ENCODE measurements at places on chromosomes 7 and 10.

- no peak for DNase-seq
These were observed 4.3 kb downstream of the RAMP3 start for GRCh38 chr7:45161842-45162241.

DNA sequence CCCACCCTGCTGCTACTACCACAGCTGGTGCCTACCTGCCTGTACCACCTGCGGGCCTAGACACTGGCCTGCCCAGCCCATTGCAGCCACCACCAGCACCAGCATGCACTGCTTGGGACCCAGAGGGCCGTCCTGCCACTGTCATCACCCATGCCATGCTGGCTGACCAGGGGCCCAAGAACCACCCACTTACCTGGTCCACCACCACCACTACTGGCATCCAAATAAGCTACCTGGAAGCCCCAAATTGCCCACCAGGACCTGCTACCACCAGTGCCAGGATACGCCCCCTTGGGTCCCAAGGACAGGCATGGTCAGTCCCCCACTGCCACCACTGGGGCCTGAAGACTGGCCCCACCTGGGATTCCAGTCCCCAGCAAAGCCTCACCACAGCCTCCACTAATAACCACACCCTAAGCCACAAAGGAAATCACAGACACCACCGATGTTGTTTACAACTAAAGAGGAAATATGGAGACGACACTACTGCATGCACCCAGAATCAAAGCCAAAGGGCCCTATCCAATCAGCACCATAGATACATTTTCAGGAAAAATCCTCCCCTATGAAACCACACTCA is 70.5 kb upstream of the DIP2C start:
- DNase-seq, result no peak

GRCh38 chr7:66682350-66683093 is 53.8 kb downstream of the KCTD7 start:
- DNase-seq, result peak; percentile 40

DNA sequence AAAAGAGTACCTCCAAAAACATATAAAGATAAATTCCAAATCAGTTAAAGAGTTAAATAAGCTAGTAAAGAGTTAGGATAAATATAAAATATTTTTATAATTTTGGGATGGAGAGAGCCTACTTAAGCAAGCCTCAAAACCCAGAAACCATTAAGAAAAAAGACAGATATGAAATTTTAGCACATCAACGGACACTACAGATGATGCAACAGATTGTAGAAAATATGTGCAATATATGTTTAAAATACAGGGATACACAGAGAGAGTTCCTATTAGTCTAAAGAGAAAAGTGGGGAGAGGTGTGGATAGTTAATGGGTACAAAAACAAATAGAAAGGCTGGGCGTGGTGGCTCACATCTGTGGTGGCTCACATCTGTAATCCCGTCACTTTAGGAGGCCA is 23.6 kb upstream of the USP54 start:
- no peak for DNase-seq

DNA sequence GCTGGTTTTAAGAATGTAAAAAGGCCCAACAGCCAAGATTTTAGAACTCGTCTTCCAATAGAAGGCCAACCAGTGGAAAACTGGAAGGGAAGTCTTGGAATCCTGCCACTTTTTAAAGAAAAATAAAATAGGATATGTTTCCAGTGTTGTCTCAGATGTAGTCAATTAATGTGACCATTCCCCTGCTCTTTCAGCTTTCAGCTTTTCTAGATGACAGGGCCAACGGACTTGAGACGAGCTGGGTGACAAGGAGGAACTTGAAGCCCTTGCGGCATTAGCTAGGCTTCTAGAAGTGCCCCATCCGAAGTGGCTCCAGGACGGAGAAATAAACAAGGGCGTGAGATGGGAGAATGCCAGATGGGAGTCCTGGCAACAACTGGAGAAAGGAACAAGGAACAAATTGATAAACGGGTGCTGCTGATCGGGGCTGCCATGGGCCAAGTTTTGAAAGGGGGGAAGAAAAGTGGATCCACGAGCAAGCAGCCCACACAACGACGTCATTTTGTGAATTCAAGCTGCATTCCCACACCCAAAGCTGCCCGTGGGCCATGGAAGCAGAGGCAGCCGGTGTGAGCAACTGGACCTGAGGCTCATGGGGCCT is 42.3 kb downstream of the CTBP2 start:
- no peak for DNase-seq

GRCh38 chr7:4073052-4073451 is 609.0 kb upstream of the FOXK1 start:
- no peak for DNase-seq

GRCh38 chr10:12466704-12467305 is 117.5 kb downstream of the CAMK1D start:
- no peak for DNase-seq

DNA sequence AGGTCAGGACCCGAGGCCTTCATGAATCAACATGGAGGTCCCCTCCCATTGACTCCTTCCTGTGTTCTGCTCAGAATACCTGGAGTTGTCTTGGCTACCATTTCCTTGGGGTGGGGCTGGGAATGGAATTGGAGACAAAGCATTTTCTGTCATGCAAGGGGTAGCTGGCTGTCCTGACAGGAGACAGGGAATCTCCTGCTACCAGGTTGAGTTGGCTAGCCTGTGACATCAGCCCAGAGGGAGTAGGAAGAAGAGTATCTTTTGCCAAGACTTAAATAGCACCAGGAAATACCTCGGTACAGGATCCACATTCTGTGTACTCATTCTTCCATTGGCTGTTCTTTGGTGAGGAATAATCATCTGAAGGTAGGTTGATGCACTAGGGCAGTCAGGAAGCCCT is 4.9 kb downstream of the ZDHHC16 start:
- DNase-seq, result no peak

- peak; percentile 97 for DNase-seq
These were observed 67.4 kb downstream of the ZNF92 start for GRCh38 chr7:65441010-65441409.

DNA sequence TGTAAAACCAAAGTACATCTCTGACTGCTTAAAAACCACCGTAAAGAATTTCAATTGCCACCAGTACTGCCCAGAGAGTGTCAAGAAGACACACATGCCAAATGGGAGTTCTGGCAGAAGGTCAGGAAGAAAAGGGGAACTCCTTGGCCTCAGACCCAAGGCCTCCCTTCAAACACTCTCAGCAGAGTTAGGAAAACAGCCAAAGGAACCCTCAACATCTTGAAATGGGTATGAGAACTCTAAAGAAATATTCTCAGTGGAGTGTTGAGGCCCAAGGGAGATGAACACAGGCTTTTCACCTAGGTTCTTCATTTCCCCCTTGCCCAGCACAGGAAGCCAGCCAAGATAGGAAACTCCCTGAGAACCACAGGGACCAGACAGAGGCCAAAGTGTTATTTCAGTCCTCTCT is 96.1 kb upstream of the ASAH2 start:
- no peak for DNase-seq

- no peak for DNase-seq
These were observed 33.7 kb downstream of the CYP2C8 start for GRCh38 chr10:95035332-95036295.

- DNase-seq, result no peak
These were observed 1180.6 kb upstream of the AUTS2 start for GRCh38 chr7:68417659-68418058.

- DNase-seq, result no peak
These were observed 546.4 kb downstream of the TNS3 start for GRCh38 chr7:47035522-47035921.

- peak; percentile 26 for DNase-seq
These were observed 126.5 kb upstream of the ZNF438 start for GRCh38 chr10:31158011-31158658.

DNA sequence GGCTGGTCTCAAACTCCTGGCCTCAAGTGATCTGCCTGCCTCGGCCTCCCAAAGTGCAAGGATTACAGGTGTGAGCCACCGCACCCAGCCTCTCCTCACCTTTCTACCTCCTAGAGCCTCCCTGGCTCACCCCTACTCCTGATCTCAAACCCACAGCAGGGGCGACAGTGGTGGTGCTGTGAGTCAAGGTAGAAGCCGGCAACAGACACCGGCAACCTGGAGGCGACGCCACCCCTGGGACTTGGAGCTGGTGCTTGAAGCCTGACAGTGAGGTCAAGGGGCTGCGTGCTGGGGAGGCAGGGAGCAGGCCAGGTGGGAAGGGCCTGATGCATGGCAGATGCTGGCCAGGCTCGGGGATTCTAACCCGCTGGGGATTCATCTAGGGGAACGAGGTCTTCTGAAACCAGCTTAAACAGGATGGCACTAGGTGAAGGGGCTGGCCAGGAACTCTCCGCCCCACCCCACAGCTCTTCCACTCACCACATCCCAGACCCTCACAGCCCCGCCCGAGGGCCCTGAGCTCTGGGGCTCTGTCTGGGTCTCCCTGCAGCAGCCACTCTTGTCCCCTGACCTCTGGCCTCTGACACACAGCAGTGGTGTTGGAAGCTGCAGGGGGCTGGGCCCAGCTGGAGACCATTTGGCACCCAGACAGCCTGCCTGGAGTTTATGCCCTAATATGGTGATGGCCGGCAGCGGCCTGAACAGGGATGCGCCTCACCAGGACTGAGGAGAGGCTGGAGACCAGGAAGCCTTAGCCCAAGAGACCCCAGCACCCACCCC is 16.4 kb downstream of the KCNH2 start:
- DNase-seq, result no peak

DNA sequence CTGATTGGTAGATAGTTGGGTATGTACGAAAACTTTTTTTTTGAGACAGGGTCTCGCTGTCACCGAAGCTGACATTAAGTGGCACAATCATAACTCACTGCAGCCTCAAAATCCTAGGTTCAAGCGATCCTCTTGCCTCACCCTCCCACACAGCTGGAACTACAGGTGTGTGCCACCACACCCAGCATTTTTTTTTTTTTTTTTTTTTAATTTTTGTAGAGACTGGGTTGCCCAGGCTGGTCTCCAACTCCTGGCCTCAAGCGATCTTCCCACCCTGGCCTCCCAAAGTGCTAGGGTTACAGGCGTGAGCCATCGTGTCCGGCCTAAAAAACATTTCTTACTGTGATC is 1.5 kb upstream of the LRRC27 start:
- no peak for DNase-seq

DNA sequence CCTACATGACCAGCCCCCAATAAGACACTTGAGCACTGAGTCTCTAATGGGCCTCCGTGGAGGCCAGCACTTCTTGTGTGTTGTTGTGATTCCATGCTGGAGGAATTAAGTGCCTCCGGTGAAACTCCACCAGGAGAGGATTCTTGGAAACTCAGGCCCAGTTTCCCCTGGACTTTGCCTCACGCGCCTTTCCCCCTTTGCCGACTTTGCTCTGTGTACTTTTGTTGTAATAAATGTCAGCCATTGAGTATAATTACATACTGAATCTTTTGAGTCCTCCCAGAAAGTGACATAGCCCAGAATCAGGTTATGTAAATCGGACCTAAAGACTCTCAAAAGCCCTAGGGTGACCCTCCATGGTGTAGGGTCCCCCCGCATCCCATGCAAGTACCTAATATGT is 82.4 kb downstream of the DLG5 start:
- DNase-seq, result no peak

DNA sequence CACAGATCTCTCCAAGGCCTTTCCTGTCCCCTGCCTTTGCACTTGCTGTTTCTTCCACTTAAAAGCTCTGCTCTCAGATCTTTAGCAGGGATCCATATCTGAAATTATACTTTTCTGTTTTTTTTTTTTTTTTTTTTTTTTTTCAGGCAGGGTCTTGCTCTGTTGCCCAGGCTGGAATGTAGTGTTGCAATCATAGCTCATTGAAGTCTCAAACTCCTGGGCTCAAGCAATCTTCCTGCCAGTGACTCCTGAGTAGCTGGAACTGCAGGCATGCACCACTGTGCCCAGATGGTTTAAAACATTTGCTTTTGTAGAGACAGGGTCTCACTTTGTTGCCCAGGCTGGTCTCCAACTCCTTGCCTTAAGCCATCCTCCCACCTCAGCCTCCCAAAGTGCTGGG is 5.0 kb upstream of the TSPAN15 start:
- no peak for DNase-seq

All from kidney capillary endothelial cell (primary cell).